ENCODE measurements at places on chromosomes 2 and 18. TPM values are rescaled to one million over a fixed set of nuclear protein-coding genes. Genes with fewer than 3 reads are reported as not detected.

Gene SLC16A14
- total RNA-seq: 0.52 TPM

Gene ACKR3
- not detected for total RNA-seq

DNA sequence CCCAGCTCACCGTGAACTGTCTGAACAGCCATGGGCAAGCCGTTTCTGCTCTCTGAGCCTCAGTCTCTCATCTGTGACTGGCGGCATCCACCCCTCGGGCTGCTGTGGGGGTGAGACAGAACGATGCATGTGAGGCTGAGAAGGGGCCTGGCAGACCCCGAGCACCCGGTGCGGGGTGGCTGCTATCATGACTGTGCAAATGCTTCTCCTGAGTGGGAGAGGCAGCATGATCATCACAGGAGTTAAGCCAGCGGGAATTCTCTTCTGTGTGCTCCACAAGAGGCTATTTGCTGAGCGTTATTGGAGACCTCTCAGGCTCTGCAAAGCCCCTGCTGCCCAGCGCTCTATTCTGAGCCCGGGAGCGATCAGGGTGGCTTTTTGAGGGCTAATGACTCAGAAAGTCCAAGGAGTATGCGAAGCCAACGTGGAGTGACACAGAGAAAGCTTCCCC, 45.8 kb upstream of the ID2 start:
- no peak for DNase-seq

Gene EVX2
- not detected for total RNA-seq

GRCh38 chr2:105877945-105878344, 133.2 kb downstream of the NCK2 start:
- no peak for DNase-seq

Gene DCDC2C
- not detected for total RNA-seq

Gene MOGAT1
- not detected for total RNA-seq

GRCh38 chr18:61639886-61640285, 252.9 kb downstream of the RNF152 start:
- no peak for DNase-seq

DNA sequence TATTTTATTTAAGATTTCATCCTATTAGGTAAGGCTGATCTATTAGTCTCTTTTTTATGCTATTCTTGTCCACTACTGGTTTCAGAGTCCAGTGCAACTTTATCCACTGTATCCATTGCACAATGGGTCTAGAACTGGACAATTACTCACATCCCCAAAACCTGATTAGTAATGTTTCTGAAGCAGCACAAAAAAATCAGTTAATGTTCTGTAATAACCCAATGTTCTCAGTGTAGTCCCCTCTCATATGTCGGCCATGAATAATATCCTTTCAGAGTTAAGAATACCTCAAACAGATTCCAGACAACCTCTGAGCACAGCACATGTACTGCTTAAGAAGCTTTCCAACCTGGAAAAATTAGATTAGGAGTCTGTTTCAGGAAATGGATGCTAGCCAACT, 29.7 kb downstream of the MGAT4A start:
- no peak for DNase-seq

DNA sequence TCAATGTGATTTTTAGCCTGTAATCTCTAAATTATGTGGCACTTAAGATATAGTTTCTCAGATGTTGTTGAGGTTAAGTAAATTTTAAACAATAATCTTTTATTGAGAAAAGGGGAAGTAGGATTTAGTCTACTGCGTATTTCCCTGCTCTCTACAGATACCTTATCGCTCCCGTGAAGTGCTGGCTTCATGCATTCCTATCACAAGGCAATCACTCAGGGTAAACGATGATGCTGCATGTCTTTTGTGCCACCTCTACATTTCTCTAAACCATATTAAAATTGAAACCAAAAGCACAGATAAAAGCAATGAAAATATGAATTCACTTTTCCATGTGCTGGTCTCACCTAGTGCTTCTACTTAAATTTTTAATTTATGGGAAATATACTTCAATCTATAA, 14.4 kb upstream of the RPE start:
- DNase-seq: no peak

- no peak for DNase-seq
Observed at GRCh38 chr2:80926168-80926567, 621.6 kb upstream of the LRRTM1 start.

GRCh38 chr2:223469270-223470046, 132.7 kb downstream of the SCG2 start:
- peak; percentile 93 for DNase-seq

DNA sequence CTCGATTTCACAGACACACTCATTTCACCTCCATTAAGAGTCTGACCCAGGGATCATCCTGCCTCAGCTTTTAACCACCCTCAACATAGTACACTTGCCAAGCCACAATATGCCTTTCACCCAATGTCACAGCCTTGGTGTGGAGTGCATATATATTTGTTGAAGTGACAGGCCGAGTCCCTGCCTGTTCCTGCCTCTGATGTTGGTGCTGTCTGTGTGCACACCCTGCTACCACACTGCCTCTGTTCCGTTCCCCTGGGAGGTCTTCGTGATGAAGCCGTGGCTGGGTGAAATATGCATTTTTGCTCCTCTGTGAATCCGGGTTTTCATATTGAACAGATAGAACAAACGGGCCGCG, 90.3 kb downstream of the RNF144A start:
- no peak for DNase-seq

DNA sequence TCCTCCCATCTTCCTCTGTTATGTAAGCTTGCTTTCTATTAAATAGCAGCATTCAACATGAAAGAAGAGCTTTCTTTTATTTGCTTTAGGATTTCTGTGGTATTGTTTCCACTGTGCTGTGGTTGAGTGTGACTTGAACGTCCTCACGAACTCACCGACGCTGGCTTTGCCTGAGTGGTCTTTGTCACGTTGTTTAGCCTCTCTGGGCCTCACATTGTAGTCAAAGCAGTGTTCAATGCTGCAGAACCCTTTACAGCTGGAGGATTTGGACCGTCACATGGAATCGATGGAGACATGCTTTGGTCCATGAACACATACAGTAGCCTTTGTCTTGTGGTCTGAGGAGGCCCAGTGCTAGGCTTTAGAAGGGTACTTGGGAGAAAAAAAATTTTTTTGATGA, 66.3 kb downstream of the TANC1 start:
- DNase-seq: no peak

Data from myocyte (in vitro differentiated cells).